ENCODE measurements at places on chromosomes 7 and 10.

GRCh38 chr10:93762979-93763391, 5.2 kb downstream of the LGI1 start:
- no peak for DNase-seq

DNA sequence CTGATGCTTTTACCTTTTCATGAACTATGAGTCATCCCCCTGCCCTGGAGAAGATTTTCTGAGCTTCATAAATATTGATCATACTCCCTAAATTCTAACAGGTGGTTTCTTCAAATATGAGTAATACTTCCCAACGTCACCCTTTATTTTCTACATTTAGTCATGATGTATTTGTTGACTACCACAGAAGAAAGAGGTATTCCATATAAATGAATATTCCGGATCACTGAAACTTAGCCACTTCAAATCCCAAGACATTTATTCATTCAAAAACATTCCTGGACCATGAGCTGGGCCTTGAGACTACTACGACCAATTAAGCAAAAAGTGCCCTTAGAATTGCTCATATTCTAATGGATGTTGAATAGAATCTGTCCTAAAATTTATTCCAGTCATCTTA, 395.8 kb upstream of the NPVF start:
- DNase-seq = peak; percentile 44

- no peak for DNase-seq
Observed at GRCh38 chr7:28815928-28816373, 142.2 kb downstream of the TRIL start.

- peak; percentile 84 for DNase-seq
Observed at GRCh38 chr10:113133497-113134115, 183.6 kb downstream of the TCF7L2 start.

GRCh38 chr7:55066524-55066923, 47.7 kb downstream of the EGFR start:
- DNase-seq = peak; percentile 38

- no peak for DNase-seq
Observed at GRCh38 chr10:64142395-64142794, 621.2 kb downstream of the REEP3 start.

DNA sequence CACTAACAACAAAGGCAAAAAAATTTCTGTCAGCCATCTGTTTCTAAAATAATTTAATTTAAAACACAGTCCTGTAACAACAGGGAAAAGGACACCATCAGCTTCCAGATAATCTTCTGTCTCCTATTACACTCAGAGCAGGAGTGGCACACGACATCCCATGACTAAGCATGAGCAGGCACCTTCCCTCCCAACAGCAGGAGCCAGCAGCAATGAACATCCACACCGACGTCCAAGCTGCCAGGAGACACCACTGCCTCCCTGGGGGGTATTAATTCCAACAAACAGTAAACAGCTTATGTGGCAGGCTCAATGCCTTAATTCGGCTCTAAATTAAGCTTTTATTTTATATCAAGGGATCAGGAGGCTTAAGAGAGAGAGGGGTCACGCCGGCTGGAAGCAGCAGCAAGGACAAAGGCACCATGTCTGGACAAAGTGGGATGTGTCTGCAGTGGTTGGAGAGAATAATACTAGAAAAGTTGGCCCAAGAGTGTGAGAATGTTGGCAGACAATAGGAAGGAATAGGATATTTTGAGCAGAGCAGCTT, 45.7 kb downstream of the KIAA1549 start:
- DNase-seq = peak; percentile 86

- no peak for DNase-seq
Observed at GRCh38 chr7:90751595-90751994, 155.5 kb downstream of the CDK14 start.

DNA sequence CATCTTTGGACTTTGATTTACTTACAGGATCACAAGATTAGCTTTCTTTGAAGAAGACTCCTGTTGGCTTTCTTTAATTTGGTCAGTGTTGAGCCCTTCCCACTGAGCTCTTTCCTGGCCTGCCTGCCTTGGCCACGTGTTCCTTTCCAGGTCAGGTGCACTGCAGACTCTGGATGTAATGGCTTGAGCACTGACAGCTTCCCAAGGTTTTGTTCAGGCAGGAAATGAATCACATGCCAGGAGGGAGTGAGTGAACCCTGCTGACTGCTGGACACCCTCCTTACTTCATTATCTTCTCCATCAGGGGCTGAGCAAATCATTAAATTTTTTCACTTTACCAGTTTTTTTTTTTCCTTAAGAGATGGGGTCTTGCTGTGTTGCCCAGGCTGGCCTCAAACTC, 29.8 kb downstream of the SNX10 start:
- DNase-seq = no peak

DNA sequence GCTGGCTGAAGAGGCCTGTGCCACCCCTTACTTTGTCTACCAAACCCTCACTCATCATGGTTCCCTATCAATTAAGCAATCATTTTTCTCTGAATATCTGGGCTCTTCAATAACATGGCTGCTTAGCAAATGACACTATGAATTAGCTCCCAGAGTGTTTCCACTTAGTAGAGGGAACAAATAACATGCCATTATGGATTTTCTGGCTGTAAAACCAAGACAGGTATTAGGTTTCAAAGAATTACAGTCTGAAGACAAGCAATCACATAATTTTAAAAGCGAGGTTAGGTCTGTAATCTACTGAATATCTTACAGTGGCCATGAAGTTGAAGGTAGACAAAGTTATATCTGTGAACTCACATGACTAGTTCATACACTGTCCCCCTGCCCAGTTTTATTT, 220.8 kb upstream of the PHYHIPL start:
- no peak for DNase-seq

GRCh38 chr7:101161692-101162471, 3.5 kb downstream of the VGF start:
- no peak for DNase-seq

GRCh38 chr10:47378606-47379444, 5.3 kb downstream of the ZNF488 start:
- DNase-seq = no peak

- DNase-seq = peak; percentile 26
Observed at GRCh38 chr10:89867964-89868363, 166.6 kb downstream of the KIF20B start.

DNA sequence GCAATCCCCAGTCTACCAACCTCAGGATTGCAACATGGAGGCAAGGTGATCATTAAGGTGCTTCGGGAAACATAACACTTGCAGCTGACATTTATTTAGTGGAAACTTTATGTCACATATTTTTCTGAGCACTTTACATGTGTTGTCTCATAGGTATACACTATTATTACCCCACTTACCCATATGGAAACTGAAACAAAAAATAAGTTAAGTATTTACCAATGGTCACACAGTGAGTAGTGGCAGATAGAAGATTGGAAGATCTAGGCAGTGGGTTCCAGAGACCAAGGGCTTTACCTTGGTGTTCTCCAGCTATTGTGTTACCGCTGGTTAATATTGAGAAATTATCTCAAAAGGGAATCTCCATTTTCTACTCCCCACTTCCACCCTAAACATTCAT, 1279.1 kb upstream of the SORCS1 start:
- no peak for DNase-seq

- no peak for DNase-seq
Observed at GRCh38 chr10:8504499-8504898, 450.0 kb downstream of the GATA3 start.

DNA sequence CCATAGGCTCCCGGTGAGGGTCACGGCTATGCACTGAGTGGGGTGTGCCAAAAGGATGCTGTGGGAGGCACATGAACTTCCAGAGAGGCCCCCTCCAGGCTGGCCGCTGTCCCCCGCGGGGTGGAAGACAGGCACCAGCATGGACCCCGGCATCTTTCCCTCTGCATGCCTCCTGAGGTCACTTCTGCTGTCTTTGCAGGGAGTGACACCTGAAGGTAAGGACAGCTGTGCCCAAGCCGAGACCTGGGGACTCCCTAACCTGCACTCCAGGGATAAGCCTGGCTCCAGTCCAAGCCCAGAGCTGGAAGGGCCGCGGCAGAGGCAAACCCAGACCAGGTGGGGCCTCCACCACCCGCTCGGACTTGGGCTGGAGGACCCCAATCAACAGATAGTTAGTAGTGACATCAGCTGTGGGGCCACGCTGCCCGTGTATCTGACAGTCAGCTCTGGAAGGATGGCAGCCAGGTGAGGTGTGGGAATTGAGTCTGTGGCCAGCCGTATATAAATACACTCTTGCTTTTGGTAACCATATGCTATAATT, 340.7 kb upstream of the MKI67 start:
- no peak for DNase-seq

Data from fibroblast of skin of right biceps (primary cell).